Stimulated activated CD8-positive, alpha-beta memory T cell treated with anti-CD3 and anti-CD28 coated beads, Interleukin-4, amount 100 ng/mL, for 4 hours (primary cell): ENCODE measurements at places on chromosomes 6 and 20.
A peak's percentile ranks its signal among the peaks of the same experiment; 100 is the strongest.

- no peak for DNase-seq
Observed at GRCh38 chr6:11689847-11690246, 88.8 kb downstream of the ADTRP start.

DNA sequence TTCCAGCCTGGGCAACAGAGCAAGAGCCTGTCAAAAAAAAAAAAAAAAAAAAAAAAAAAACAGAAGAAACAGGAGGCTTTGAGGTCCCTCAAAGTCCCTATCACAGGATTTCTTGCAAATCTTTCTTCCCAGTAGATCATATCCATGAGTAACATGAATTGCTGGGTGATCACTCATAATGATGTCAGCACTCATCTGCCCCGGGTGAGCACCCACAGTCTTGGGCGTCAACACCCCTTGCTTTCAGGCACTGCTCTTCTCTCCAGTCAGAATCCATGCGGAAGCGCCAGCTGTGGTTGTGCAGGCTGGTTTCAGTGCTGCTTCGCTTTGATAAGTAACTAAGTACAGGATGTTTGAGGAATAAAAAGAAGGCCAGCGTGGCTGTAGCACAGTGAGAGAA is 40.2 kb upstream of the INSM1 start:
- no peak for DNase-seq

GRCh38 chr6:169117663-169118062 is 136.0 kb downstream of the THBS2 start:
- no peak for DNase-seq

DNA sequence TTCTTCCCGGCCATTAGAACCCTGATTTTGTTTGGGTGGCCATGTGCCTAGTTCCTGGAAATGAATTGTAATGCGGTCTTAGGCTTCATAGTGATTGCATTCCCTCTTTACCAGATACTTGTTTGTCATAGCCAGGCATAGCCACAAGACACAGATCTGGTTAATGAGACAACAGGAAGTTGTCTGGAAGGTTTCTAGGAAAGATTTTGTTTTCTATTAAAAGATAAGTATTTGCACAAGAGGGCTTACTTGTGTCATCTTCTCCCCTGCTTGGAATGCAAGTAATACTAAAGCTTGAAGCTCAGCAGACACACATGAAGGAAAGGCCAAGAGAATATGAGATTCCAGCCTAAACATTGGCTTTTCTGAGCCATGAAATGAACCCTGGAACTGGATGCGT is 12.9 kb downstream of the FARS2 start:
- DNase-seq, result no peak

- DNase-seq, result no peak
Observed at GRCh38 chr6:137256350-137257103, 37.3 kb upstream of the IFNGR1 start.

GRCh38 chr6:139736325-139736906 is 362.0 kb upstream of the CITED2 start:
- no peak for DNase-seq

- DNase-seq, result no peak
Observed at GRCh38 chr6:110250838-110251237, 70.6 kb downstream of the CDC40 start.

- no peak for DNase-seq
Observed at GRCh38 chr6:1029141-1029540, 282.8 kb upstream of the FOXQ1 start.

- DNase-seq, result no peak
Observed at GRCh38 chr6:147852772-147853171, 344.3 kb downstream of the SAMD5 start.

DNA sequence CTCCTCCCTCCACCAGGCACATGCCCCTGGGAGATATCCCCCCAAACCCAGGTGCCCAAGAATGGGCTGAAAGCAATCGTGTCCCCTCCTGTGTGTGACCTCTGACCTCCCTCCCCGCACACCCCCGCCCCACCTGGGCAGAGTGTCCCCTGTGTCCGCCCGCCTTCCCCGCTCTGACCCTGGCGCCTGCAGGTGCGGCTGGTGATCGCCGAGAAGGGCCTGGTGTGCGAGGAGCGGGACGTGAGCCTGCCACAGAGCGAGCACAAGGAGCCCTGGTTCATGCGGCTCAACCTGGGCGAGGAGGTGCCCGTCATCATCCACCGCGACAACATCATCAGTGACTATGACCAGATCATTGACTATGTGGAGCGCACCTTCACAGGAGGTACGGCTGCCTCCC is 9.9 kb downstream of the GDAP1L1 start:
- DNase-seq, result no peak

GRCh38 chr20:17925141-17925939 is 43.3 kb downstream of the SNX5 start:
- no peak for DNase-seq

DNA sequence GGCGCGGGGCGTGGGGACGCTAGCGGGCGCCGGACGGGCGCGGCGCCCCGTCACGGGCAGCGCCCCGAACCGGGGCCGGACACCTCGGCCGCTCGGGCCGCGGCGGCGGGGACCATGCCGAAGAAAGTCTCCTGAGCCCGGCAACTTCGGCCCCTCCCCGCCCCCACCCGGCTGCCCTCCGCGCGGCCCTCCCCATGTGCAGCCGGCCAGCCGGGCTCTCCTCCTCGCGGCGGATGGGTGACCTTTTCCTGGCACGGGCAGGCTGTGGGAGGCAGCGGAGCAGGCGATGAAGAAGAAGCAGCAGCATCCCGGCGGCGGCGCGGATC is 278 bp downstream of the UST start:
- DNase-seq, result no peak

DNA sequence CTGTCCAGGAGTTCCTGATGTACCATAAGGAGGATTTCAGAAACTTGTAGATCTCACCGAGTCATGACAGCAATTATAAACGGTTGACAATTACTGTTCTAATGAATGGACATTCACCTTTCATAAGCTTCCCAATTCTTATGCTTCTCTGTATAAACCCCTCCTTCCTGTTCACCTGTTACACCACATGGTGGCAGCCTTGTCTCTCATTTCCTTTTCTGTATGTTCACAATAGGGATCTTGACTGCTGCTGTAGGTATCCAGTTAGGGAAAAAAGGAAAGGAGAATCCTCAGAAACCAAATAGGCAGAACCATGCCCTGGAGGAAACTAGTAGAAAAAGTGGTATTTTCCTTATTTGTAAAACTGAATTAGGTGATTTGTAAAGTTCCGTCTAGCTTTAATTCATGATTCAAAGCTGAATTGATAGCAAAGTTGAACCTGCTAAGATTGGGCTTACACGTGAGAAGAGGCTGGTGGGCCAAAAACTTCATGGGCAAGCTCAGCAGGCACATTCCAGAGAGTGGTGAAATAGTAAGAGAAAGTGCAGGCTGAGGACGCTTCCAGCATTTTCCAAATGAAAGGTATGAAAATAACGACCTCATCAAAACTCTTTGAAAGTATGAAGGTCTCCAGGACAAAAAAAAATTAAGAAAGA is 29.0 kb upstream of the TBPL1 start:
- DNase-seq, result peak; percentile 12
